ENCODE measurements at places on chromosomes 2 and 18.
A peak's percentile ranks its signal among the peaks of the same experiment; 100 is the strongest.

GRCh38 chr2:24163601-24164000, 11.3 kb upstream of the FAM228A start:
- DNase-seq: no peak

GRCh38 chr2:99278793-99279291, 22.2 kb downstream of the LYG1 start:
- DNase-seq: no peak

GRCh38 chr2:171673905-171674304, 13.4 kb upstream of the DYNC1I2 start:
- DNase-seq: no peak

GRCh38 chr2:174634130-174635014, 36.8 kb upstream of the WIPF1 start:
- peak; percentile 82 for DNase-seq

GRCh38 chr2:236107536-236107935, 60.6 kb downstream of the GBX2 start:
- no peak for DNase-seq

GRCh38 chr2:142723236-142723635, 154.2 kb upstream of the KYNU start:
- DNase-seq: no peak

DNA sequence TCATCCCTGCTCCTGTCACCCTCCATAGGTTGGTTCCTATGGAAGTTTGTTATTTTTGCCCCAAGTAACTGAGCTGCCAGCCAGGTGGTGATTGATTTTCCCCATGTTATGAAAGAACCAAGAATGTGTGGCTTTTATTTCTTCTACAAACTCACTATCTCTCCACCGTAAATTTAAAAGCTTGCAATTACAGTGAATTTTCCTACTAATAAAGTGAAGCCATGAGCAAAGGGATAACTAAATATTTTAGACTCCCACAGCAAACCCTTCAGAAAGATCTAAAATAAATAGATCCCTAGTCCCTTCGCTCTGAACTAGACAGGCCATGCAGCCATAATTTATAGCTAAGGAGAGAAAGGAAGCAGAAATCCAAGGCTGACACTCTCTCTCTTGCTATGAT, 6.2 kb upstream of the KIAA2012 start:
- DNase-seq: no peak
